ENCODE measurements at places on chromosomes 2 and 18.

GRCh38 chr18:37302519-37302918 is 263.1 kb downstream of the CELF4 start:
- DNase-seq: no peak

DNA sequence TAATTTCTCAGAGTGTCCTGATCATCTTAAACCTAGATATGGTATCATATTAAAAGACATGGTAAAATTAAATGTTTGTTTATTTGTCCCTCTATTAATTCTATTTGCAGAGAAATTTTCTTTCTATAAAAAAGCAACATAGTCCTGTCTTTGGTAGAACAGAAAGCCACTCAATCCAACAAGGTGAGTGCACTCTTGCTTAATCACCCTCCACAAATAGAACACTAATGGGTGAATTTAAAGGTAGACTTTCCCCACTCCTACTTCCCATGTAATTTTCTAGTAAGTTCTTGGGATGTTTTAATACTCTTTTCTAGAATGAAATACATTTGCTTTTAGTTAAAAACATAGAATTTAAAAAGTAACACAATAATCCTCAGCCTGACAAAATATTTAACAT is 97.7 kb downstream of the PIGN start:
- DNase-seq: no peak

GRCh38 chr2:207153266-207153975 is 12.3 kb downstream of the KLF7 start:
- no peak for DNase-seq

DNA sequence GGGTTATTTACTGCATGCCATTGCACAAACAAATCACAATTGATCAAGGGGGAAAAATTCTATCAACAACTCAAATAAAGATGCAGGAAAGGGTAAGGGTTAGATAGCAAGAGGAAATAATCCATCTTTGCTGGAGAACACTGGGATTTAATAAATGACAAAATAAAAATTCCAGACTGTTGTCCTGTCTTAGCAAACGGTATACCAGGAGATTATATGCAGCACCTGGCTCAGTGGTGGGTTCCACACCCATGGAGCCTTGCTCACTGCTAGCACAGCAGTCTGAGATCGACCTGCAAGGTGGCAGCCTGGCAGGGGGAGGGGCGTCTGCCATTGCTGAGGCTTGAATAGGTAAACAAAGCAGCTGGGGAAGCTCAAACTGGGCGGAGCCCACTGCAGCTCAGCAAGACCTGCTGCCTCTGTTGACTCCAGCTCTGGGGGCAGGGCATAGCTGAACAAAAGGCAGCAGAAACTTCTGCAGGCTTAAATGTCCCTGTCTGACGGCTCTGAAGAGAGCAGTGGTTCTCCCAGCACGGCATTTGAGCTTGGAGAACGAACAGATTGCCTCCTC is 296.5 kb upstream of the THSD7B start:
- no peak for DNase-seq

GRCh38 chr2:235102896-235103295 is 151.1 kb downstream of the SH3BP4 start:
- DNase-seq: no peak

GRCh38 chr2:191791953-191792560 is 54.8 kb downstream of the CAVIN2 start:
- no peak for DNase-seq

- no peak for DNase-seq
Measured at GRCh38 chr2:160308915-160309314, 108.8 kb upstream of the ITGB6 start.

DNA sequence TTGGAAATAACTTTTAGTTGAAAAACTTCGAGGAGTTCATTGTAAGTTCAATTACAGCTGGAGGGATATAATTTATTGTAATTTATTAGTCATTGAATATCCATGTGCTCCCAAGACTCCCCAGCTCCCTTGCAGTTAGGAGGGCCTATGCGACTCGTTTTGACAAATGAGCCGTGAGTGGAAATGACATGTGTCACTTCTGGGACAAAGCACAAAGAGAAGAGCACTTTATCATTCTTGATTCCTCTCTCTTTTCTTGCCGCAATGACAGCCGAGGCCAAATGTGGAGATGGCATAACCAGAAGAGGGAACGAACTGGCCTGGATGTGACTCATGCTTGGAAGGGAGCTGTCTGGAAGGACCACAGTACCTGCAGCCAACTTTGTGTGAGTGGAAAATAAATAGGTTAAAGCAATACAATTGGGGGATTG is 44.2 kb upstream of the ITSN2 start:
- DNase-seq: no peak

DNA sequence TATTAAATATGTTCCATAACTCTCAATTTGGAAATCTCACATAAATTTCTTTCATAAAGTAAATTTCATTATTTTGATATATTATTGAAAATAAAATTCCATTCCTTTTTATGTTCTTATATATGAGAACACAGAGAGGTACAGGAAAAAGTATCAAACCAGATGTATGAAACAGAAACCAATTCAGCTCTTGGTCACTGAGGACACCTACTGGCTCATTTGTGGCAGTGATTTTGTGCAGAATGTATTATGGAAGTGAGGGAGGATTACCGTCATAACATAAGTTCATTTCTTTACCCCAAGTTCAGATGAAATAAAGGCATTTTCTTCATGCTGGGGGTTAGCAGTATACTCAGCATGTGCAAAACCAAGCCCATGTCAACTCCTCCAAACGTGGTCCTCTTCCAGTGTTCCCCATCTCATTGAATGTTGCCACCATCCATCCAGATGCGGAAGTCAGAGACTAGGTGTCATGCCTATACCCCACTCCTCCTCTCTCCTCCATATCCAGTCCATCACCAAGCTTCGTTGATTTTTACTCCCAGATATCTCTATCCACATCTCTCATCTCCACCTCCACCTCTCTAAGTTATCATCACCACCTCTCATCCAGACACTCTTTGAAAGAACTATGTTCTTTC is 41.7 kb upstream of the MALL start:
- no peak for DNase-seq

GRCh38 chr18:30544141-30544540 is 498.4 kb downstream of the DSC3 start:
- DNase-seq: no peak

DNA sequence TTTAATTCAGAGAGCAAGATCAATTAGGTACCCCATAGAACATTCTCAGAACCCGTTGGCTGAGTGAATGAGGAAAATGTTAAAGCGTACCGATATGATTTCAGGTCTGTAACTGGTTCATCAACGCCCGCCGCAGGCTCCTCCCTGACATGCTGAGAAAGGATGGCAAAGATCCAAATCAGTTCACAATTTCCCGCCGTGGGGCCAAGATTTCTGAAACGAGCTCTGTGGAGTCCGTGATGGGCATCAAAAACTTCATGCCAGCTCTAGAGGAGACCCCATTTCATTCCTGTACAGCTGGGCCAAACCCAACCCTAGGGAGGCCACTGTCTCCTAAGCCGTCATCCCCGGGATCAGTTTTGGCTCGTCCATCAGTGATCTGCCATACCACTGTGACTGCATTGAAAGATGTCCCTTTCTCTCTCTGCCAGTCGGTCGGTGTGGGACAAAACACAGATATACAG is 7.3 kb downstream of the TGIF1 start:
- no peak for DNase-seq

GRCh38 chr2:144459937-144460336 is 60.0 kb downstream of the ZEB2 start:
- DNase-seq: no peak

DNA sequence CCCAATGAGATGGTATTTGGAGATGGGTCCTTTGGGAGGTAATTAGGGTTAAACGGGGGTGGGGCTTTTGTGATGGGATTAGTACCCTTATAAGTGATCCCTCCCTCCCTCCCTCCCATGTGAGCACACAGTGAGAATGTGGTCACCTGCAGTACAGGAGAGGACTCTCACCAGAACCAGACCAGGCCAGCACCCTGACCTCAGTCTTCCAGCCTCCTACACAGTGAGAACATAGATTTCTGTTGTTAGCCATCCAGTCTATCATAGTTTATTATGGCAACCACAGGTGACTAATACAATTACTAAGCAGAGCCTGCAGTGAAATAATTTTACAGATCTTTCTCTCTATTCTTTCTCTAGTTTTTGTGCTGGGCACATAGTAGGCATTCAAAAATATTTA is 137.7 kb upstream of the PKDCC start:
- DNase-seq: no peak
